ENCODE measurements at places on chromosomes 3 and 15.

- DNase-seq: no peak
These were observed 35.3 kb downstream of the SQOR start for GRCh38 chr15:45670091-45670490.

DNA sequence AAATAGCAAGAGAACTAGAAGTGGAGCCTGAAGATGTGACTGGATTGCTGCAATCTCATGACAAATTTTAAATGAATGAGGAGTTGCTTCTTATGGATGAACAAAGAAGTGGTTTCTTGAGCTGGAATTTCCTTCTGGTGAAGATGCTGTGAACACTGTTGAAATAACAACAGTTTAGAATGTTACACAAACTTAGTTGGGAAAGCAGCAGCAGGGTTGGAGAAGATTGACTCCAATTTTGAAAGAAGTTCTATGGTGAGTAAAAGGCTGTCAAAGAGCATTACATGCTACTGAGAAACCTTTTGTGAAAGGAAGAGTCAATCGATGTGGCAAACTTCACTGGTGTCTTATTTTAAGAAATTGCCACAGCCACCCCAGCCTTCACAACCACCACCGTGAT, 220.9 kb upstream of the LRRFIP2 start:
- DNase-seq: no peak

GRCh38 chr3:24227635-24228034, 267.0 kb downstream of the THRB start:
- DNase-seq: no peak

DNA sequence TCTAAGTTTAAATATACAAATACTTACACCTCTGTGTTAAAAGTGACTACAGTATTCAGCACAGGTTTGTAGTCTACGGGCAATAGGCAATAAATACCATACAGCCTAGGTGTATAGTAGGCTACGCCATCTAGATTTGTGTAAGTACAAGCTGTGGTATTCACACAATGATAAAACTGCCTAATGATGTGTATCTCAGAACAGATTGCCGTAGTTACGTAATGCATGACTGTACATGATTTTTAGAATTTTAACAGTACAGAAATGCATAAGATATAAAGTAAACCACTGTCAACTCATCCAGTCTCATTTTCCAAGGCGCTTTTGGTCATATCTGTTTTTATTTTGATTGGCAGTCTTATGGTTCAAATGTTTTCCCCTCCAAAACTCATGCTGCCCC, 365.7 kb downstream of the CTNNB1 start:
- DNase-seq: no peak

DNA sequence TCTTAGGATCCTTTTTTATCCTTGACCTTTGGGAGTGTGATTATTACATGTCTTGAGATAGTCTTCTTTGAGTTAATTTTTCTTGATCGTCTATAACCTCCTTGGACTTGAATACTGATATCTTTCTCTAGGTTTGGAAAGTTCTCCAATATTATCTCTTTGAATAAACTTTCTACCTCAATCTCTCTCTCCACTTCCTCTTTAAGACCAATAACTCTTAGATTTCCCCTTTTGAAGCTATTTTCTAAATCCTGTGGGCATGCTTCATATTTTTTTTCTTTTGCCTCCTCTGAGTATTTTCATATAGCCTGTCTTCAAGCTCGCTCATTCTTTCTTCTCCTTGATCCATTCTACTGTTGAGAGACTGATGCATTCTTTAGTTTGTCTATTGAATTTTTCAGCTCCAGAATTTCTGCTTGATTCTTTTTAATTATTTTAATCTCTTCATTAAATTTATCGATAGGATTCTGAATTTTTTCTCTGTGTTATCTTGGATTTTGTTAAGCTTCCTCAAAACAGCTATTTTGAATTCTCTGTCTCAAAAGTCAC, 12.1 kb downstream of the USF3 start:
- DNase-seq: no peak

DNA sequence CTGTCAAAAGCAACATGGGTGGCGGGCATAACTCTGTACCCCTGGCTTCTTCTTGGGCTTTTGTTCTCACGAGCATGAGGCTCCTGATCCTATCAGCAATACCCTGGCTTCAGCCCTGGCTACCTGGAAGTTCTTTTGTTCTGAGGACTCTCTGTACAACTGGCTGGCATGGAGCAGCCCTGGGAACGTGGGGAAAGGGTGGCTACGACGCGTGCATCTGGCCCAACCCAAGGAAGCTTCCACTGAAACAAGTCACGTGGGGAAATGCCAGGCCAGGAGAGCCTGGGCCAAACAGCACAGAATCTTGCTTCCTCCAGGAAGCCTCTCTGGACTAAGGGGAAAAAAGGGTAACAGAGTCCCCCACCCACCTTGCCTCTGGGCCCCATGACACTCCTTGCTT, 22.7 kb upstream of the ATP2B2 start:
- no peak for DNase-seq

GRCh38 chr3:127690106-127690505, 17.4 kb downstream of the ABTB1 start:
- no peak for DNase-seq

- no peak for DNase-seq
These were observed 33.0 kb upstream of the CA12 start for GRCh38 chr15:63414474-63415120.

- DNase-seq: no peak
These were observed 387.5 kb downstream of the NLGN1 start for GRCh38 chr3:173785004-173785403.

- no peak for DNase-seq
These were observed 13.4 kb upstream of the CTDSPL2 start for GRCh38 chr15:44414001-44414400.

- no peak for DNase-seq
These were observed 516.0 kb downstream of the GABRG3 start for GRCh38 chr15:27486683-27487647.

DNA sequence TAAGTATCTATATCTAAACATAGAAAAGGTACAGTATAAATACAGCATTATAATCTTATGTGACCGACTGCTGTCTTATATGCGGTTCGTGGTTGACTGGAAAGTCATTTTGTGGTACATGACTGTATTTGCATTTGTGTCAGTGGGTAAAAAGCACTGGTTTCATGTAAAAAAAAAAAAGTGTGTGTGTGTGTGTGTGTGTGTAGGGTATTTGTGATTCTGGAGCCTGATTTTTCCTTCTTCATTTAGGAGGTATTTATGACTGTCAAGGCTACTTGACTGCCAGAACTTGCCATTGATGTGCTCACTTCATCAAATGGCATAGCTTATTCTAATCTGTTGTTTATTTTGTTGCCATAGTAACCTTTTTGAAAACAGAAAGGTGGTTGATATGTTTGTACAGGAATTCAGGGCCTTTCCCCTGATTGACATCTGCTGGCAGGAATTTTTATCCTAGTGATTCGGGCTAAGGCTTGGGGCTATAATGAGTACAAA, 63.2 kb downstream of the AKAP13 start:
- DNase-seq: peak; percentile 14

GRCh38 chr3:183870563-183870962, 14.1 kb downstream of the PARL start:
- DNase-seq: no peak

GRCh38 chr3:42176242-42177034, 85.3 kb downstream of the TRAK1 start:
- no peak for DNase-seq

GRCh38 chr15:47652844-47653243, 64.5 kb upstream of the SEMA6D start:
- no peak for DNase-seq

- DNase-seq: peak; percentile 55
These were observed 48.5 kb downstream of the FNDC3B start for GRCh38 chr3:172087602-172088580.

DNA sequence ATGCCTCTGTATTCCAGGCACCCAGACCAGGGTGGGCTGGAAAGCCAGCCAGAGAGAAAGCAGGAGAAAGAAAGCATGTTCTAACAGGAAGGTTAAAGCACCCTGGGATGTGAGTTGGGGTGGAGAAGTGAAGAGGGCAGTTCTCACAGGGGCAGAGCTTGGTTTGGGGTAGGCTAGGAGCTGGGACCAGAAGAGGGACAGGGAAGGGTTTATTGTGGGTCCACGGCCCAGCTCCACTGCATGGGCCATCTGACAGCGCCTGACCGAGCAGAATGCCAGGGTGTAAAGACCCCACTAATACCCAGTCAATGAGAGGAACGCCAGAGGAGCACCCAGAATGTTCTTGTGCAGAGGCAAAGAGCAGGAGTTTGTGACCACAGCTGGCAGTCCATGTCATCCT, 27.1 kb upstream of the MAGEF1 start:
- DNase-seq: no peak

DNA sequence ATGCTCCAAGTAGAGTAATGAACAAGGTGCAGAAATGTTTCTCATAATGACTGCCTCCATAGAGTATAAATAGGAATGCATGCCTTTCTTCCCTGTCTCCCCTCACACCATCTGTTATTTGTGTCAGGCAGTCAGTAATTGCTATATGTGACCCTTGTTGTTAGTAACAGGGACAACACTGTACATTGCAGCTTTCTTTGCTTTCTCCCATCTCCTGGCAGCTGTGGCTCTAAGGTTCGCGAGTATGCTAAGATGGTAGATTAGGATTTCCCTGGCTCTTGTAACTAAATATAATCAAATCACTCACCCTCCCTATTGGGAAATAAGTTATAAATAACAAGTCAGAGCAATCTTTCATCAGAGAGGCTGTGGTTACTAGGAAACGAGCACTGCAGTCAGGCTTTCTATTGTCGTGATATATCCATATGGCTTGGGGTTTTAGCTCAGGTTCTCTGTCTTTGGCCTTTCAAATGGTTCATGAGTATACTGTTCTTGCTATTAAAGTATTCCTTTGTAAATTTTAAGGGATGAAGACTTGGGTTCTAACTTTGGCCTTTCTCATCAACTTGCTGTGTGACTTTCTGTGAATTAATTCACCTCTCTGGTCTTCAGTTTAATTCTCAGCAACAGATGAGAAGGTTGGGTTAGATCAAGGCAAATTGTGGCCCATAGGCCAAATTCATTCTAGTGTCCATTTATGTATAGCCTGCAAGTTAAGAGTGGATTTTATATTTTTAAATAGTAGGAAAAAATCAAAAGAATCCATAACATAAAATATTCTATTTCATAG, 8.1 kb upstream of the MINDY4B start:
- no peak for DNase-seq

GRCh38 chr3:151282921-151283320, 4.6 kb upstream of the P2RY14 start:
- DNase-seq: peak; percentile 83

DNA sequence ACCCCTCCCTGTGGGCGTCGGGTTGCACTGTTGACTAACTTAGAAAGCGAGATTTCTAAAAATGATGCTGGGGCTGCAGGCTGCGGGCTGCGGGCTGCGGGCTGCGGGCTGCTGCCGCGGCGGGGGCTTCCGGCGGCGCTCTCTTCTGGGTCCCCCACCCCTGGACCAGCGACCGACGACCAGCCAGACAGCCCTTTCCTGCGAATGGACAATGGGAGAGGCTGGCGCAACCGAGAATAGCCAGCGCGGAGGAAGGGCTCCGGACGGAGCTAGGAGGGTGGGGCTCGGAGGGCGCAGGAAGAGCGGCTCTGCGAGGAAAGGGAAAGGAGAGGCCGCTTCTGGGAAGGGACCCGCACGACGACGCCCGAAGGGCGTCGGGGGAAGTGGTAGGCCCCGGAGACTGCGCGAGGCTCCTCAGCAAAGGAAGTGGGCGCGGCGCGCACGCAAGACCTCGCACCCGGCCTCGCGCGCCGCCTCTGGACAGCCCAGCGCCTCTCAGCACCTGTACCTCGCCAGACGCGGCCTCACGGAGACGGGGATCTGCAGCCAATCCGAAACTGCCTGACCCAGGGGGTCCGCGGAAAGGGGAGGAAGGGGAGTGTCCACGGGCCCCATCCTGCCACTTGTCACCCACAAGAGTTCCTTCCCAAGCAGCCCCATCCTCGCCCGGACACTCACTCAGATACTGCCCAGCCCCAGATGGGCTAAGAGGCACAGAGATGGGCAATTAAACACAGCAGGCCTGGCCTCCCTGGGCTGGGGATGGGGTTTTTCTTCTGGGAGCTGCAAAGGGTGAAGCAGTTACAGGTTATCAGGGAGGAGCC, 70.7 kb downstream of the SLC12A8 start:
- DNase-seq: peak; percentile 66

- no peak for DNase-seq
These were observed 343.9 kb upstream of the CBLB start for GRCh38 chr3:106212665-106213222.

- DNase-seq: no peak
These were observed 936.6 kb downstream of the ZPLD1 start for GRCh38 chr3:103371411-103371810.

GRCh38 chr3:23303601-23304217, 100.6 kb downstream of the UBE2E2 start:
- DNase-seq: no peak

DNA sequence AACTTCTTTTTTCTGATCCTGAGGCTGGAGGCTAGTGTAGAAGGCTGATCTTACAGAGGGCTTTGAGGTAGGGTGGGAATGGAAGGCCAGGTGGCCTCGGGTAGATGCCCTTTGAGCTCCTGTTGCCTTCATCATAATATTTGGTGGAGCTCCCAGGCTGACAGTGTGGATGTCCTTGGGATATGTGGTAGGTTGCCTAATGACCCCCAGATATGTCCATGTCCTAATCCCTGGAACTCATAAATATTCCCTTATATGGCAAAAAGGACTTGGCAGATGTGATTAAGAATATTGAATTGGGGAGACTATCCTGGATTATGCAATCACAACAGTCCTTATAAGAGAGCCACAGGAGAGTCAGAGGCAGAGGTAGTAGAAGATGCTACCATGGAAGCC, 5.5 kb downstream of the ADAMTSL3 start:
- DNase-seq: no peak

DNA sequence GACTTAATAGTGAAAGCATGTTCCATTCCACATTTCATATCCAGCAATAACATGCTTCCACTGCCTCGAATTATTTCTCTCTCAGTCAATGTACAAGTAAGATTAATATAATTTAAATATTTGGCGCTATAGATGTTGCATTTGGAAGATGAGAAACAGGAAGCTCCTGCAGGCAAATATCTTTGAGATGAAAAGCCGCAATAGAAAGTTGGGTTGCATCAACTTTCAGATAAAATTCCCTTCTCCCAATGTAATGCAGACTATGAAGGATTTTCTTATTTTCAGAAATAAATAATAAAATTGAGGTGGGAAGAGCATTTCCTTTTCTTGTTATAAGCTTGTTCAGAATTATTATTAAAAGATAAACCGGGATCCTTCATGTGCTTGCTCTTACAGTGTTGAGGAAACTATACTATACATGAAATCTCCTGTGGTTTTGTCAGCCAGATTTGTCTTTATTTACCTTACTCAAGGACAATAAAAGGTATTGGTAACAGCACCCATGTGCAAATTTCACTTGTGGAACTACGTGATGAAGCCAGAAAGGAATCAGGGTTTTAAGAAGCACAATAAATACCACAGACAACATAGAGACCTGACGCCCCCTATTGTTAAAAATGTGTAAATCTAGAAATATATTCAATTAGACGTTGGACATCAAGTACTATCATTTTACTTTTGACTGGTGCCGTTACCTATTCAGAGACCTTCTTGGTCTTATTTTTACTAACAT, 307.0 kb downstream of the ARPP21 start:
- DNase-seq: peak; percentile 56
